ENCODE measurements at places on chromosomes 13 and 19.

DNA sequence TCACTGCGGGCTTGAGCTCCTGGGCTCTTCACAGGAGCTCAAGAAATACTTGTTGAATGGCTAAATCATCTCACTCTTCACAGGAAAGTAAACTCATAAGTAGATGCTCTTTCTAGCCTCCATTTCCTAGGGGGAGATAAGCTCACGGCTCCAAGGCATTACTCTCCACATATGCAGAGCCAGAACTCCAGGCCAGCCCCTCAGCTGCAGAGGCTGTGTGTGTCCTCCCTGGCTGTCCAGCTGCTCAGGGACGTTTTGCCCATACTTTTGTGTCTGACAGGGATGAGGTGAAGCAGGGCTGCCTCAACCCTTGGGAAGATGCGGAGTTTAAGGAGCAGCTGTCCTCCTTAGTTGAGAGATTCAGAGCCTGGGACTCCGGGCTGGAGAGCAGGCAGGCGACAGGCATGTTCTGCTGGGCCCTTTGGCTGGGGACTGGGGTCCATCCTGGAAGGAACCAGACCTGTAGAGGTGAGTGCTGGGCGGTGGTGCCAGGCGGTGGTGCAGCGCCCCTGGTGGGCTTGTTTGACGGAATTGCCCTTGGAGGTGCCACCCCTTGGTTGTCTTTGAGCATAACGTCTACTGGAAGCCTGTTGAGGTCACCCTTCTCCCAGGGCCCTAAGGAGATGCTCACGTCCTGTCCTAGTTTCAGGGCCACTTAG lies 20.5 kb upstream of the SLC15A1 start:
- DNase-seq: no peak

DNA sequence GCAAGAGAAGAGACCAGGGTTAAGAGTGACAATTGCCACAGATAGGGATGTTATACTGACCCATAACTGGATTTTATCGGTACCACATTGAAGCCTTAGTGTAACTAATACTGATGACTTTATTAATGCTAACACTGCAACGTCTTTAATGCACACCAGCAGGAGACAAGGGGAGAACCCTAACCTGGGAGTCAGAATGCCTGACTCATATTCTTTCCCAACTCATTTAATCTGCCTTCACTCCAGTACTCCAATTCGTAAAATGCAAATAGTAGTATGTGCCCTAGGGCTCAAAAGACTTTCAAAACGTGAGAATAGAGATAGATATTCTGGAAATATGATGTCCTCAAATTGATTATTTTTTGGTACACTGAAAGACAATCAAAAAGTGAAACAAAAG lies 62.4 kb downstream of the GPC6 start:
- DNase-seq: no peak

DNA sequence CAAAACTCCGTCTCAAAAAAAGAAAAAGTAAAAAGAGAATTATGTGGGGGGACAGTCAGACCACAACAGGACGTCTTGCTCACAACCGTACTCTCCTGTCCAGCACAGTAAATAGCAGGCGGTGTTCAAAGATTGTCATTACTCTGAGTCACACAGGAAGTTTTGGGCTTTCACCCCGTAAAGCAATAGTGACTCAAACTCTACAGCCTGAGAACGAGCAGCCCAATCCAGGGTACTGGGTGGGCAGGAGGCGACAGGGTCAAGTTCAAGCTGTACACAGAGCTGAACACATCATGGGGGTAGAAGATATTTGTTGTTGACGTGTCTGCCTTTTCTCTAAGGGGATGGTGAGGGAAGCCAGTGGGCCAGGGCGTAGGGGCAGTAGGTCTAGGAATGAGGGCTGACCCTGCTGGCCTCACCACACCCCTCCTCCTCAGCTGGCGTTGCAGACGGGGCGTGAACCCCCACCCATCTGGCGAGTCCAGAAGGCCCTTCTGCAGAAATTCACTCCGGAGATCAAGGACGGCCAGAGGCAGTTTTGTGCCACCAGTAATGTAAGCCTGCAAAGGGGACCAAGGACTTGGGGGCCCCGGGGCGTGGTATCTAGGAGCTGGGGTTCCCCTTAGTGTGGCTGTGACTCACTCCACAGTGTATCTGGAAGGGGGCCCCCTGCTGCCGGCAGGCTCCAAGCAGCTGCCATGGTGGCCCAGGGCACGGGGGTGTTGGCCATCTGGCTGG lies 23.3 kb downstream of the PRR12 start:
- peak; percentile 68 for DNase-seq

DNA sequence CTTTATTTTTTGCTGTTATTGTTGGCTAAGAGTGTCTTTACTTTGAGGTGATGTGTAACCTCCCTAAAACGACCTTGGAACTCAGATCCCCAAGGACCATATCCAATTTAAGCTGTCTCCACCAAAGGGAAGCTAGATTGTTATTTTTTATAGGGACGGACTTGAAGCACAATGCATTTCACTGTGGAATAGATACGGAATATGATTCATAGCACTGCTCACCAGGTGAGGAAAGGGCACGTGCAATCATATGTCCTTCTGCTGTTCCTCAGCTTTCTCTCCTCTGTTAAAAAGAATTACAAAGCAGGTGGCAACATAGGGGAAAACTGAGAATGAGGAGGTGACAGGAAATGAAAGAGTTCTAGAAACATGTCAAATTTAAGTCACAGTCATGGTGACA lies 679.0 kb downstream of the PCDH9 start:
- no peak for DNase-seq

- DNase-seq: no peak
Measured at GRCh38 chr19:41305927-41306793, 3.8 kb upstream of the CCDC97 start.

- DNase-seq: no peak
Measured at GRCh38 chr13:99339736-99340397, 32.7 kb upstream of the GPR183 start.

- no peak for DNase-seq
Measured at GRCh38 chr19:29517946-29518345, 7.8 kb upstream of the VSTM2B start.

GRCh38 chr19:4496304-4496703 lies 22.0 kb downstream of the PLIN4 start:
- no peak for DNase-seq

GRCh38 chr13:105336706-105337576 lies 1198.5 kb downstream of the EFNB2 start:
- no peak for DNase-seq

DNA sequence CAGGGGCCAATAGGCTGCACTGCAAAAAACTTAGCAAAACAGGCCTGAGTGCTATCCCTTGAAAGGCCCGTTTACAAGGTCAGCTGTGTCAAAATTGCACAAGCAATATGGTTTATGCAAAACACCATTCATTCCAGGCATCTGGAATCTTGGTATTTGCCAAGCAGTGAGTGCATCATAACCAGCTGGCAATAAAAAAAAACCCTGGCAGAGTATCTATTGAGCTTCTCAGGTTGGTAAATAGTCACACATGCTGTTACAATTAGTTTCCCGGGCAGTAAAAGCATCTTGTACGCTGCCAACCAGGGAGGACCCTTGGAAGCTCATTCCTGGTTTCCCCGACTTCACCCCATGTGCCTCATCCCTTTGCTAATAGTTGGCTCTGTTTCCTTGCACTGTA lies 21.3 kb downstream of the ZNF77 start:
- DNase-seq: no peak

GRCh38 chr13:66926851-66927524 lies 303.1 kb downstream of the PCDH9 start:
- DNase-seq: no peak

DNA sequence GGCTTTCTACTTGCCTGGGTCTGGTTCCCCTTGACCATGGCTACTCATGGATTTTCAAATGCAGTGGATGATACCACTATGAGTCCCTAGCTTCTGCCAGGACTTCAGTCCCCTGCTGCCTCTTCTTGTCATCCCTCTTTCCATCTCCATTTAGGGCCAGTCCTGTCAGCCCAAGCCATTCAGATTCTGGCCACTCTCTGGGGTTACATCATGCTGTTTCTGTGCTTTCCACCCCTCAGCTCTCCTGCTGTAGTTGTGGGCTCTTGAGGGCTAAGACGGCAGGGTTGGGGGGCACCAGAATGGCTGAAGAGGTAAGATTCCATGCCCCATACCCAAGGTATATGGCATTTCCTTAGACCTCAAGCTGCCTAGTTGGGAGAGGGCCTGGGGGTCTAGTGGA lies 13.2 kb upstream of the ZNF492 start:
- DNase-seq: no peak

DNA sequence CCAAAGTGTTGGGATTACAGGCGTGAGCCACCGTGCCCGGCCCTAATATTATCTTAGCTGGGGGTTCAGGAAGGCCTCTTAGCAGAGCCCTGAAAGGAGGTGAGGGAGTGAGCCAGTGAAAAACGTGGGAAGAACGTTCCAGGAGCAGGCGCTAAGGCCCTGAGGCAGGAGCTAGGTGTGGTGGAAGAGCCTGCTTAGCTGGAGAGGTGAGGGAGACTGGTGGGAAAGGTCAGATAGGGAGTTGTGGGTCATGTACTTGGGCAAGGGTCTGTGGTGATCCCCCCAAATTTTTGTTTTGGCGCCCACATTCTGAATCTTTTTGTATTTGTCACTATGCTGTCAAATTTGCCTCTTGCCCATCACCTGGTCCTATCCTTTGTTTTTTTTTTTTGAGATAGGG lies 5.1 kb upstream of the INAFM1 start:
- DNase-seq: no peak

DNA sequence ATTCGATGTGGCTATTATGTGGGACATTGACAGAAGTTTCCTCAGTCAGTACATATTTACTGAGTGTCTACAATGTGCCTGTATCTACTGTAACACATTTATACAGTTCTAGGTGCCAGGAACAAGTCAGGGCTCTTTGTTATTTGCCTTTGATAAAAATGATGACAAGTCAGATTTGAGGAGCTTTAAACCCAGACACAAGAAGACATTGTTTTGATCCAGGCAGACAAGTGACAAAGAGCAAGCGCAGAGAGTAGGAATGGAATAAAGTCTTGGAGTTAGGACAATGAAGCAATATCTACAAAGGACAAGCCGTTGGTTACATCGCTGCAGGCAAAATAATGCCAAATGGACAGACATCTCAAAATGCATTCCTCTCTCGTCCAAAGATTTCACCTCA lies 70.1 kb downstream of the ITGBL1 start:
- no peak for DNase-seq

DNA sequence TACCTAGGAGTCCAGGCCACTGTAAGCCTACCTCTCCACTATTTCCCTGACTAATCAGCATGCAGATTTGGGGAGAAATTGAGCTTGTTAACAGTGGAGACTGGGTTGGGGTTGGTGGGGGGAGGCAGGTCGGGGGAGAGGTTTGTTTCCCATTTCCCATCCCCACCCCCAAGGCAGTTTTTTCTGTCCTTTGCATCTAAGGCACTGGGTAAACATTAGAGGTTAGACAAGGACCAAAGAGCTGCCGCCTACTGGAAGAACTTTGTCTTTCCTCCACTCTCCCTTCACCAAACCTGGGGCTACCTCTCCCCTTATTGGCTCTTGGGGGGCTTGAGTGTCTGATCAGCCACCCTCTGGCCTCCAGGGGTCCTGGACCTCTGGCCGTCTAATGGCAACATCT lies 953 bp downstream of the KCNN4 start:
- peak; percentile 58 for DNase-seq

GRCh38 chr19:24078680-24079079 lies 8.3 kb upstream of the ZNF254 start:
- no peak for DNase-seq

DNA sequence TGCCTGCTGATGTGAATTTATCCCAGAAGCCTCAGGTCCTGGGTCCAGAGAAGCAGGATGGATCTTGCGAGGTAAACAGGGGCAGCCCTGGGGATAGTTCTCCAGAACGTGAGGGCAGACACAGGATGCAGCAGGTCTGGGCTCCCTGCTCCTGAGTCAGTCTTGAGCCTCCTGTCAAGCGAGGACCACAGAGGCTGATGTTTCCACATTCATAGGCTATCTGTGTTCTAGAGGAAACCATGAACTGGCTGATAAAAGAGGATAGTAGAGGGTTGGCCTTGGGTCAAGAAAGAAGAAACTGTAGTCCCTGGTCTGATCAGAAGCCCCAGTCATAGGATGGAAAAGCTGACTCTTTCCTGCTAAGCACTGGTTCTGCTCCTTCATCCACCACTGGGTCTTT lies 2.2 kb downstream of the ZNF175 start:
- DNase-seq: no peak

DNA sequence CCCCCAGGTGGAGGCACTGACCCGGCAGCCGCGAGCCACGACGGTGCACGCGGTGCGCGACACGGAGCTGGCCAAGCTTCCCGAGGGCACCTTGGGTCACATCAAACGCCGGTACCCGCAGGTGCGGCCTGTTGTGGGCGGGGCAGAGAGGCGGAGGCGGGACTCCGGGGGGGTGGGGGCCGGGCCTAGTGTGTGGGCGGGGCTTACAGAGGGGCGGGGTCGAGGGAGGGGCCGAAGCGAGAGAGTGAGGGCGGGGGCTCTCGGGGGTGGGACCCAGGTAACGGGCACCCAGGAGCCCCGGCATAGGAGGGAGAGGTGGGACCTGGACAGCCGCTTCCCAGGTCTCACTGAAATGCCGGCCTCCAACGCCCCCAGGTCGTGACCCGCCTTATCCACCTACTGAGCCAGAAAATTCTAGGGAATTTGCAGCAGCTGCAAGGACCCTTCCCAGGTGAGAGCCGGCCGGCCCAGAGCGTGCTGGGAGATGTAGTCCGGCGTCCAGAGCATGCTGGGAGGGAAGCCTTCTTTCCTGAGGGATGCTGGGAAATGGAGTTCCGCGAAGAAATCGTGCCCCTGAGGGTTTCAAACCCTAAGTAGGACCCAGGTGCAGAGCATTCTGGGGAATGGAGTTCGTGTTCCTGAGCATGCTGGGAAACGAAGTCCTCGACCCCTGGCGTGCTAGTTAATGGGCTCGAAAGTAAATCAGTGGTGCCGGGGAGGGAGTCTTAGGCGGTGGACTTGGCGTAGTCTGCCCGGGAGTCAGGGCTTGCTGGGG lies 15.7 kb downstream of the PNPLA6 start:
- peak; percentile 65 for DNase-seq

GRCh38 chr13:110571896-110572777 lies 10.6 kb upstream of the RAB20 start:
- no peak for DNase-seq

- DNase-seq: peak; percentile 40
Measured at GRCh38 chr13:19618977-19619376, 14.5 kb upstream of the MPHOSPH8 start.

DNA sequence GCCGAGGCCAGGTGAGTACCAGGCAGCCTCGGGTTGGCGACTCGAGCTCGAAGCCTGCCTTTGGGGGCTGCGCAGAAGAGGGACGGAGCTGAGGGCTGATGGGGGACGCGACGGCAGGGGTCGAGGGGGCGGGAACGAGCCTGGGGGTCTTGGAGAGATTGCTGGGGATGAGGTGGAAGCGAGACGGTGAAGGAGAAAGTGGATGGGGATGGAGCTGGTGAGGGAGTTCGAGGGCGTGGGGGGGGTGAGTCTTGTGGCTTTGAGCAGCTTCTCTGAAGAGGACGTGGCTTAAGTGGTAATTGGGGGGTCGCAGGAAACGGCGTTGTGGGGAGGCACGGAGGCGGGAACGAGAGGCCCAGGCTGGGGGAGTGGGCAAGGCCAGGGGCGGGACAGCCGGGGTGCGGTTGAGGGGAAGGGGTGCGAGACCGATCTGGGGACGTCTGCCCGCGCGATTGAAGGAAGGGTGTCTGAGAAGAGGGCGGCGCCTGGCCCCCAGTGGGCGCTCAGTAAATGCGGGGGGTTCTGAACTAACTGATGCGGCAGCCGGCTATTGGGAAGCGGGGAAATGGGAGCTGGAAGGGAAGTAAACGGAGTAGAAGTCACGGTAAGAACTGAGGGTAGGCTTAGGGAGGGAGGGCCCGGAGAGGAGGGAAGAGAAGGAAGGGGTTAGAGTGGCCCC lies 426 bp downstream of the MYO9B start:
- DNase-seq: peak; percentile 47

- DNase-seq: peak; percentile 24
Measured at GRCh38 chr19:46624958-46625661, at the start of gene PTGIR. Gene PTGIR (minus strand): TSS chr19:46625089. CDS start chr19:46624225, 864 bp downstream.

All from activated CD4-positive, alpha-beta T cell treated with anti-CD3 and anti-CD28 coated beads, Interleukin-10, Interleukin-2, amounts not matched to agents 100 ng/mL and 50 ng/mL, durations not matched to agents 16 hours and 8 hours (primary cell).